Osteocyte (in vitro differentiated cells): ENCODE measurements at places on chromosomes 3 and 15. TPM values are rescaled to one million over a fixed set of nuclear protein-coding genes. Genes with fewer than 3 reads are reported as not detected.

- no peaks in the 10 kb centered on the region for H3K36me3 ChIP-seq
- H3K27me3 ChIP-seq = peaks cover 42% of the 10 kb centered on the region
- DNase-seq = no peak
- H3K4me3 ChIP-seq = no peak overlapping the region
- H3K27ac ChIP-seq = no peak overlapping the region
Observed at GRCh38 chr3:117587416-117587815, 877.8 kb downstream of the TUSC7 start.

GRCh38 chr3:47035645-47036044, 56.2 kb downstream of the NBEAL2 start:
- H3K36me3 ChIP-seq = peaks cover 46% of the 10 kb centered on the region
- no peak overlapping the region for H3K27ac ChIP-seq
- no peak for DNase-seq
- H3K4me3 ChIP-seq = no peak overlapping the region
- H3K27me3 ChIP-seq = no peaks in the 10 kb centered on the region

GRCh38 chr15:69154078-69154477, 6.4 kb upstream of the GLCE start:
- peaks cover 13% of the 10 kb centered on the region for H3K4me1 ChIP-seq
- H3K36me3 ChIP-seq = no peaks in the 10 kb centered on the region
- peaks cover 6% of the 10 kb centered on the region for H3K27me3 ChIP-seq
- DNase-seq = no peak
- H3K4me3 ChIP-seq = no peak overlapping the region

Gene KLHL40
- not detected in 2 replicates for total RNA-seq
